Natural killer cell (primary cell): ENCODE measurements at places on chromosomes 4 and X.

- no peak for DNase-seq
Observed at GRCh38 chr4:109877400-109877799, 29.5 kb downstream of the LRIT3 start.

- DNase-seq, result no peak
Observed at GRCh38 chr4:135963009-135963408, 1569.3 kb downstream of the PCDH18 start.

DNA sequence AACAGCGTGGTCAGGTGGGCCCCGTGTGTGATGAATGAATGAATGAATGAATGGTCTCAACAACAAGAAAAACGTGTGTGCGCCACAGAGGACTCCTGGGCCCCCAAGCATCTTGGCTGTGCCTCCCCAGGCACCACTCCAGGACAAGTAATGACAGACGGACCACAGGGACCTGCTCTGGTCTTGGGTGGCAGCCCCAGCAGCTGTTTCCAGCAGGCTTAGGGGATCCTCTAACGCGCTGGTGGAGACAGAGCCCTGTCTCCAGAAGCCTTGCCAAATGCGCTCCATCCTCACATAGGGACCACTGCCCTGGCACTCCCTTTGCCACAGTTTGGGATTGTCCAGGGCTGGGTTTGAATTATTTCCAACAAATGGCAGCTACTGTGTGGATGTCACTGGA, 39.1 kb downstream of the PSAPL1 start:
- DNase-seq, result no peak

- no peak for DNase-seq
Observed at GRCh38 chr4:187972135-187972534, 23.4 kb upstream of the ZFP42 start.

DNA sequence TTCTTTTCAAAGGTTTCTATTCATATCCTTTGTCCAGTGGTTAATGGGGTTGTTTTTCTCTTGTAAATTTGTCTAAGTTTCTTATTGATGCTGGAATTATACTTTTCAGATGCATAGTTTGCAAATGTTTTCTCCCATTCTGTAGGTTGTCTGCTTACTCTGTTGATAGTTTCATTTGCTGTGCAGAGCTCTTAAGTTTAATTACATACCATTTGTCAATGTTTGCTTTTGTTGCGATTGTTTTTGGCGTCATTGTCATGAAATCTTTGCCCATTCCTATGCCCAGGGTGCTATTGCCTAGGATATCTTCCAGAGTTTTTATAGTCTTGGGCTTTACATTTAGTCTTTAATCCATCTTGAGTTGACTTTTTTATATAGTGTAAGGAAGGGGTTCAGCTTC, 21.2 kb upstream of the UGT8 start:
- DNase-seq, result no peak

- no peak for DNase-seq
Observed at GRCh38 chr4:185880571-185880970, 68.6 kb upstream of the SORBS2 start.

DNA sequence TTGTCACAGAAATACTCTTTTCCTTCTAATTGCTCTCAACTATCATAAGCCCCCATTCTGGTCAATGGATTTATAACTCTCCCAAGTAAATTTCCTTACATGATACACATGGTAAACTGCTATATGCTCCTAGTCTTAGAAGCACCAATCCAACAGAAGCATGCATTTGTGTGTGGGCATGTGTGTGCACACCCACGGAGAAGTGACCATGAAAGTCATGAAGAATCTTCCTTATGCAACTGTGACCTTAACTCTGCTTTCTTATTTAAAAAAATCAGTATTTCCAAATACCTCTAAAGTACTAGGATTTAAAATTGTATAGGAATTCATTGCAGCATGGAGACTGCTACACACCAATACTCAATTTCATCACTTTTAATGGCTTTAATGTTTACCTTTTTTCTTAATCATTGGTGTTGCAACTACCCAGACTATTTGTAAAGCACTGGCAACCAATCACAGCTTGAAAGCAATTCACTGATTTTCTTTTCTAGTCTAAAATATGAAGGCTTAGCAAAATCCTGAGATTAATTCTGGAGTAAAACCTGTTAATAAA, 47.6 kb downstream of the MAML3 start:
- no peak for DNase-seq

GRCh38 chr4:40453912-40454311, 118.8 kb downstream of the CHRNA9 start:
- DNase-seq, result no peak

DNA sequence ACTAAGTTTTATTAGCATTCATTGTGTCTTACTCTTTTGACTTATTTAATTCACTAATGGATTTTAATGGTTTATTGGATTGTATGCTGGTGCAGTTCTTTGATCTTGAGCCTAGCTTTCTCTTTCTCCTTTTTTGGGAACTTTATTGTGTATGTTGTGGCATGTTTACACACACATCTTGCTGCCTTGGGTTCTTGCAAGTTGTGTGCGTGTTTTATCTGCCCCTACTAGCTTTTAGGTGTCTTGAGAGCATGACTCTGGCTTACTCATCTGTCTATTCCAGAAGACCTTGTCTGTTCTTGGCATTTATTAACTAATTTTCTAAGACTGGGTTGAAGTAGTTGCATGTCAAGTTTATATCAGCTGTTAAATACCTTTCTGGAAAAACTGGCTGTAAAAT, 2.7 kb downstream of the TMEM165 start:
- DNase-seq, result no peak

DNA sequence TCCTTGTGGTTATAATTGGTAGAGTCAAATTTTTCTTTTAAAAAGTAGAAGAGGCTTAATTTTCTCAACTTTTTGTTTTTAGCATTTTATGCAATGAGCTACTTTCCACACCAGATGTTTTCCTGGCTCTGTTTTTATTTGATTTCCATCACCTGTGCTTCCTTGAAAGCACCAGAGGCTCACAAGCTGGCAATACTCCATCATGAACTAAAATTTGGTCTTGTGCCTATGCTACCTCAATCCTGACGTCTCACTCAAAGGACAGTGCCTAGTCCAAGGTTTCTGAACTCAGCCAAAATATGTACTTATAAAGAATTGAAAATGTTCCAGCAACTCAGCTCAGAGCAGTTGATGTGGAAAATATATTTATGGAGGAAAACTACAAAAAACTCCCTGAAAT, 914.0 kb upstream of the PRKX start:
- no peak for DNase-seq

- DNase-seq, result no peak
Observed at GRCh38 chrX:646796-647195, 16.2 kb downstream of the SHOX start.

GRCh38 chr4:87469390-87469789, 47.0 kb downstream of the NUDT9 start:
- DNase-seq, result no peak

DNA sequence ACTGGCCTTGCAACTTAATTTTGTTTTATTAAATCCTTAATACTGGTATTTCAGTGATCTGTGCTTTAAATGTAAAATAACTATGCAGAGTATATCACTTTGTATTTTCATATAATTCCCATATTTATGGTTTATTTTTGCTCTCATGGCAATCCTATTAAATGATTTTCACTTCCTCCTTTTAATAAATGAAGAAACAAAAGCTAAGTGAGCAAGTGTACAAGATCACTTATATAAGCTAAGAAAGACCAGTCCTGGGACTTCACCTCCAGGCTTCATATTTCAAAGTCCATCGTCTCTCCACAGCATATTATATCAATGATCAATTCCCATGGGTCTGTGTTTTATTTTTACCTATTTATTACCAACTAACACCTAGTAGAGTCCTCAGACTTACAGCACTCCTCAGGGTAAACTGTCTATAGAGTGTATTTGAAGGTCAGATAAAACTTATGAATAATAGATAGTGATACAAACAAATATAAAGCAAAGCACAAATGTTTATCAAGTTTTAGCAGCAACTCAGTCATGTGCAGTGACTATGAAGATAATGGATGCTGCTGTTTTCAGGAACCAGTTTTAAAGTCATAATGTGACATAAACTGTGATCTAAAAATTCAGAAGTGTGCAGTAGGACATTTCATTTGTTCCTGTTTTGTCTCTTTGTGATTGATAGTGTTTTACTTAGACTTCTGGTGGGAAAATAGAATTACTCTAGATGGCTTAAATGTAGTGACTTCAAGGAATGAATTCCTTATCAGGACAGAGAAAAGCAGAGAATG, 56.8 kb downstream of the ARHGAP24 start:
- no peak for DNase-seq

- no peak for DNase-seq
Observed at GRCh38 chr4:128315756-128316520, 28.3 kb upstream of the PGRMC2 start.

DNA sequence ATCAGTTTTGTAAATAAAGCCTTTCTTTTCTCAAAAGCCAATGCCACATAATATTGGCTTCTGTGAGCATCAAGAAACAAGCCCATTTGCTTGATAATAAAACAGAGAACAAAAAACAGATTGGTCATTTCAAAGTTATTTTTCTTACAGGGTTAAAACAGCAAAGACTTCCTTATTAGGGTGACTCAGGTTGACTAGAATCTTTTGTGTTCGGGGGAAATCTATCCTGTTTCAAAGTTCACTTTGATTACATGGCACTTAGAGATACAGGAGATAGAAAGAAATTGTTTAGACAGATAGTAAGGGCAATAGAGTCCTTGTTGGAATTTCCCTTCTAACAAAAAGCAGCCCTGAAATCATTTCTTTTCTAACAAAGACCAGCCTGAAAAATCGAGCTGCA, 170.0 kb upstream of the GLRA2 start:
- DNase-seq, result no peak

- DNase-seq, result no peak
Observed at GRCh38 chr4:52358366-52358765, 300.7 kb downstream of the USP46 start.

- no peak for DNase-seq
Observed at GRCh38 chr4:77566148-77566547, 39.5 kb upstream of the CXCL13 start.

- DNase-seq, result no peak
Observed at GRCh38 chr4:20403290-20403689, 151.6 kb downstream of the SLIT2 start.

- DNase-seq, result no peak
Observed at GRCh38 chrX:55007656-55008055, 7.5 kb downstream of the APEX2 start.
